Glutamatergic neuron (in vitro differentiated cells): ENCODE measurements at places on chromosomes 7 and 10. TPM values are rescaled to one million over a fixed set of nuclear protein-coding genes. Genes with fewer than 3 reads are reported as not detected.
A peak's percentile ranks its signal among the peaks of the same experiment; 100 is the strongest.

PAPSS2 gene
- total RNA-seq = 4.7 TPM

NACAD gene
- total RNA-seq = 125 TPM

CRYGN gene
- total RNA-seq = not detected

COL26A1 gene
- total RNA-seq = 66.2 TPM

MYO3A gene
- 0.22 TPM for total RNA-seq

PBLD gene
- 10.3 TPM for total RNA-seq

CPA1 gene
- total RNA-seq = not detected

- no peak overlapping the region for H3K27ac ChIP-seq
- H3K4me1 ChIP-seq = peaks cover 5% of the 10 kb centered on the region
- no peak for DNase-seq
Measured at GRCh38 chr7:44080118-44080517, 2.2 kb downstream of the POLM start.

- peaks cover 2% of the 10 kb centered on the region for H3K27me3 ChIP-seq
- peaks cover 5% of the 10 kb centered on the region for H3K4me1 ChIP-seq
- no peaks in the 10 kb centered on the region for H3K36me3 ChIP-seq
Measured at GRCh38 chr10:126332576-126332975, 55.7 kb downstream of the ADAM12 start.

DNA sequence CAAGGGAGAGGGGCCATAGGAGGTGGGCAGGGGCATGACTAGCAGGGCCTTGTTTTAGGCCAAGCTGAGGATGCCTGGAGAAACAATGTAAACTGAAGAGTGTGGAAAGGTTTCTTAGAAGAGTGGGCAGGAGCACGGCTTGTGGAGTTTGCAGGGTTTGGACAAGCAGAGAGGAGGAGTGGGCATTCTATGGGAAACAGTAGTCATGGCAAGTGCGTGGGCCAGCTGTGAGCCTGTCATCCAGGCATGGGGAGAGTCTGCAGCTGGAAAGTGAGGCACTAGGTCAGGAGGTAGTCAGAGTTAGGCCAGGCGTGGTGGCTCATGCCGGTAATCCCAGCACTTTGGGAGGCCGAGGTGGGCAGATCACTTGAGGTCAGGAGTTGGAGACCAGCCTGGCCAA is 130.1 kb downstream of the SH3PXD2A start:
- H3K27me3 ChIP-seq = peaks cover 5% of the 10 kb centered on the region
- H3K4me1 ChIP-seq = peaks cover 3% of the 10 kb centered on the region
- H3K4me3 ChIP-seq = no peak overlapping the region

DNA sequence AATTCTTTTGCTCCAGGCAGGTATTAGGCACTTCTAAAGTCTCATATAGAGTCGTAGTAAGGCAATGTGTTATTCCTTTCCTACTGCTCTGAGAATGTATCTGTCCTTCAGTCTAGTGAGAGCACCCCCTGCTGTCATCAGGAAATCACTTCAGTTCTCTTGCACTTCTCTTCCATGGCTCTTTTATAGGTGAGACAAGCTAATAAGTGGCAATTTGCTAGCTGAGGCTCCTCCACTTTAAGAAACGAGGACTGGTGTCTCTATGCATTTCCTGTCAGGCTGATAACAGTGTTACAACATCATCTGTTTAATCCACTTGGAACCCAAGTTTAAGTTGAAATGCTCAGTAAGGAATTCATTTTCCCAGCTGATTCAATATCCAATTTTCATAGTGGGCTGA is 350.6 kb downstream of the TFEC start:
- no peaks in the 10 kb centered on the region for H3K36me3 ChIP-seq
- H3K4me1 ChIP-seq = peaks cover 6% of the 10 kb centered on the region
- H3K27ac ChIP-seq = no peak overlapping the region
- H3K27me3 ChIP-seq = peaks cover 2% of the 10 kb centered on the region
- no peak overlapping the region for H3K4me3 ChIP-seq

GRCh38 chr10:130470286-130470685 is 334.1 kb downstream of the GLRX3 start:
- no peak overlapping the region for H3K4me3 ChIP-seq
- H3K4me1 ChIP-seq = no peaks in the 10 kb centered on the region
- H3K27me3 ChIP-seq = peaks cover 6% of the 10 kb centered on the region
- no peak for DNase-seq

GRCh38 chr10:1291178-1292090 is 235.2 kb downstream of the WDR37 start:
- DNase-seq = peak; percentile 13
- H3K36me3 ChIP-seq = no peaks in the 10 kb centered on the region
- peaks cover 7% of the 10 kb centered on the region for H3K27me3 ChIP-seq
- H3K4me3 ChIP-seq = no peak overlapping the region
- peak overlapping the region; percentile 95 for H3K27ac ChIP-seq

- no peaks in the 10 kb centered on the region for H3K36me3 ChIP-seq
- no peak overlapping the region for H3K4me3 ChIP-seq
- no peak overlapping the region for H3K27ac ChIP-seq
- peaks cover 36% of the 10 kb centered on the region for H3K4me1 ChIP-seq
- no peaks in the 10 kb centered on the region for H3K27me3 ChIP-seq
Measured at GRCh38 chr10:5442990-5443370, 30.6 kb downstream of the NET1 start.

GRCh38 chr10:27717224-27717623 is 28.4 kb downstream of the MKX start:
- H3K27me3 ChIP-seq = no peaks in the 10 kb centered on the region
- no peaks in the 10 kb centered on the region for H3K36me3 ChIP-seq
- H3K4me1 ChIP-seq = peaks cover 46% of the 10 kb centered on the region
- DNase-seq = no peak

DNA sequence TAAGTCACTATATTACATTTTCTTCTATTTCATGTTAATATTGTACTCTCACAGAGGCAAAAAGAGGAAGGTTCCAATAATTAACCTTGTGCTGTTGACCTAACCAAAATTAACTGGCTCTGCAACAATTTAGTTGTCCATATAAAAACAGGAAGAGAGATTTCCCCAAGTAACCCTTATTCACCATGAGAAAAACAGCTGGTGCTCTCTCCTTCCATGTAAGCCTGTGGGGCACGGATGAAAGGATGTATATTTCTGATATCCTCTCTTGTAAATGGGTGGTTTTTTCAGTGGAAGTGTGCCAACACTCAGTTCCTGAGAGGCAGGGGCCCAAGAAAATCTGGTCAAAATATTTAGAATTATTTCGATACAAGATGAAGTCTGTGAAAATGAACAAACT is 358.1 kb downstream of the CRPPA start:
- DNase-seq = no peak
- H3K27ac ChIP-seq = peak overlapping the region; percentile 76
- H3K4me1 ChIP-seq = peaks cover 36% of the 10 kb centered on the region
- no peaks in the 10 kb centered on the region for H3K36me3 ChIP-seq
- H3K4me3 ChIP-seq = no peak overlapping the region

DNA sequence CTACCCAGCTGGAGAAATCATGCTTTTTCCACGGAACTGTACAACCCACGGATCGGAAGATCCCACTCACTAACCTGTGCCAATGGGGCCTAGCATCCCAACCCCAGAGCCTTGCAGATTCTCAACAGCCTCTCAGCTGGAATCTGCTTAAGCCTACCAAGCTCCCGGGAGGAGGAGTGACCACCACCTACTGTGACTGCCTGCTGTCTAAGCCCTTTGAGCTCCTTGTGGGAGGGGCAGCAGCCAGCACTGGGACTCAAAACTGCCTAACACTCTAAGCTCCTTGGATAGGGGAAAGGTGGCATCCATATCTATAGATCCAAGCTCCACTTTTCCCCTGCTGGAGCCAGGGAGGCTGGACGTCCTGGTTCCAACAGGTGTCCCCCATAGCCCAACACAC is 254.4 kb upstream of the CNTNAP2 start:
- H3K4me3 ChIP-seq = no peak overlapping the region
- H3K27me3 ChIP-seq = no peaks in the 10 kb centered on the region
- DNase-seq = no peak
- H3K4me1 ChIP-seq = no peaks in the 10 kb centered on the region

GRCh38 chr7:113698556-113699220 is 220.1 kb downstream of the PPP1R3A start:
- H3K27ac ChIP-seq = no peak overlapping the region
- no peak overlapping the region for H3K4me3 ChIP-seq
- no peaks in the 10 kb centered on the region for H3K36me3 ChIP-seq
- H3K4me1 ChIP-seq = peaks cover 12% of the 10 kb centered on the region
- H3K27me3 ChIP-seq = peaks cover 2% of the 10 kb centered on the region

- DNase-seq = no peak
- H3K27ac ChIP-seq = no peak overlapping the region
- no peak overlapping the region for H3K4me3 ChIP-seq
- peaks cover 2% of the 10 kb centered on the region for H3K4me1 ChIP-seq
- H3K27me3 ChIP-seq = peaks cover 3% of the 10 kb centered on the region
- H3K36me3 ChIP-seq = no peaks in the 10 kb centered on the region
Measured at GRCh38 chr10:113522460-113522859, 30.4 kb upstream of the HABP2 start.

GRCh38 chr7:22173685-22174573 is 183.0 kb downstream of the RAPGEF5 start:
- peak overlapping the region; percentile 11 for H3K27ac ChIP-seq
- H3K4me3 ChIP-seq = peak overlapping the region; percentile 32
- no peak for DNase-seq
- peaks cover 1% of the 10 kb centered on the region for H3K27me3 ChIP-seq
- peaks cover 36% of the 10 kb centered on the region for H3K4me1 ChIP-seq

- DNase-seq = no peak
- H3K4me1 ChIP-seq = no peaks in the 10 kb centered on the region
- H3K4me3 ChIP-seq = no peak overlapping the region
- H3K27ac ChIP-seq = no peak overlapping the region
- H3K27me3 ChIP-seq = no peaks in the 10 kb centered on the region
Measured at GRCh38 chr7:88357781-88358525, 51.3 kb upstream of the STEAP4 start.
